Activated CD4-positive, alpha-beta T cell treated with anti-CD3 and anti-CD28 coated beads for 4 hours (primary cell): ENCODE measurements at places on chromosomes 5 and 9.

DNA sequence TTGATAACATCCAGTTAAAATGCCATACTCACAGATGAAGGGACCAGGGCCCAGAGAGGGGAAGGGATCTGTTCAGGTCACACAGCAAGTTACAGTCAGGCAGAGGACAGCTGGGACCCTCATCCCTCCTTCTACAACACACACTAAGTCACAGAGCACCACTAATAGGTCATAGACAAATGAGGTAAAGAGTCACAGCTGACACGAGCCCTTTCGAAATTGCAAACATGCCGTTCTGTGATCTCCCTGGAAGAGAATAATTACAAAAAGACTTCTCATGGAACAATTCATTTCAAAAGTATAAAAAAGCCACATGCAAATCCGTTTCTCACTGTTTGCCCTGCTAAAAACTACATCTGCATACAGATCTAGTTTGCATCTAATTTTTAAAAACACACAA lies 15.5 kb downstream of the IGFBPL1 start:
- no peak for DNase-seq

DNA sequence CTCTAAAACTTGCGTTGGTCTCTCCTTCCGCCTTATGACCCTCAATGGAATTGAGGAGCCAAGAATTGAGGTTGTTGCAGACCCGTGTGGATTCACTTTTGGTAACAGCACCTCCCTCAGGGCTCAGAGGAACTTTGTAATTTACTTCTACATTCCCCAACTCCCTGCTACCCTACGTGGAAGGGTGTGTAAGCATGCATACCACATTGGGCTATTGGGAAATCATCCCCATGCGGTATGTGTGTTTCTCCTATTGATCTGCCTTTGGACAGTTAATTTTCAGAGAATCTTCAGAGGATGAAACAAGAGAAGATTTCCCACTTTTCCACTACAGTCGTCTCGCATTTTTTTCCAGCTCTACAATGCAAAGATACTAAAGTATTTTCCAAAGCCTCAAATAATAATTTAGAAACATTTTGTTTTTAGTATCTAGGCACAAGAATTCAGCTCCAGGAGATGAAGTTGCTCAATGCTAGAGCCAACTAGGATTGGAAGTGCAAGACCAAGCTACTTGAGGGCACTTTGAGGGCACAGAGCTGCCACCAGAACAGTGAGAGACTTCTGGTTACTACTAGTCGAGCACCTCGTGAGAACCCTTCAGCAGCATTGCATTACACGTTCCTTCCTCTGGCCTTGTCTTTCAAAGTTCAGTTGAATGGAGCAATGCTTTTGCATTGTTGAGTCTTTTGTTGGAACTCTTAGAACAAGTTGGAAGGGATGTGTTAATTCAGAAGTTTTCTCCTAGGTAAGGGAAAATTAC lies 3.4 kb downstream of the C1QTNF3 start:
- no peak for DNase-seq

GRCh38 chr5:143717400-143717799 lies 94.6 kb upstream of the HMHB1 start:
- no peak for DNase-seq

DNA sequence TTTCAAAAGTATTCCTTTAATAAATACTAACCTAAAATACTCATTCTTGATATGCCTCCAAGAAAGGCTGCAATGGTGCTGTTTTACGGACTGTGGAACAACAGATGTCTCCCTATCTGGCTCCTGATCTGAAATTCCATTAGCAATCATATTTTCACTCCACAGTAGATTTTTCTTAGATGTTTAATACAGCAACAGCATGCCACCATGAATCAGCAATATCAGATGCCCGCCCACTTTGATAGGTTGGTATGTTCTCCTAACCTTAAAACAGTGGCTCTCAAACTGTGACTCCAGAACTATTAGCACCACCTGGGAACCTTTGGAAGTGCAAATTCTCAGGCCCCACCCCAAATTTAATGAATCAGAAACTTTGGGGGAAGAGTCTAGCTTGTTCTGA lies 110.2 kb downstream of the MLLT3 start:
- DNase-seq, result no peak

DNA sequence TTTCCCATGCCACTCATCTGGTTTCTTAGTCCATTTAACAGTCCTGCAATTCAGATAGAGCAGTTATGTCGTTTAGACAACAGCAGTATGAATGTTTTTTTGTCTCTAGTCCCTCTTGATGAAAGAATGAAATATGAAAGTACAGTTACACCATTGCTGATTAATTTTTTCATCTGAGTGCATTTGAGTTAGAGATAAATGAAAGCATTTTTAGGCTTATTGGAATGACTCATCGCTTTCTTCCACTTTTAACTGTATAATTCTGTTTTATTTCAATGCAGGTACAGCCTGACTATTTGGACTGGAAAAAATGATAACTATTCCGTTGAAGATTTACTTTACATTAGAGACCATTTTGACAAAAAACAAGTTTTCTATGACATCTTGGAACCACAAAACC lies 28.7 kb downstream of the ANKRD34B start:
- no peak for DNase-seq

DNA sequence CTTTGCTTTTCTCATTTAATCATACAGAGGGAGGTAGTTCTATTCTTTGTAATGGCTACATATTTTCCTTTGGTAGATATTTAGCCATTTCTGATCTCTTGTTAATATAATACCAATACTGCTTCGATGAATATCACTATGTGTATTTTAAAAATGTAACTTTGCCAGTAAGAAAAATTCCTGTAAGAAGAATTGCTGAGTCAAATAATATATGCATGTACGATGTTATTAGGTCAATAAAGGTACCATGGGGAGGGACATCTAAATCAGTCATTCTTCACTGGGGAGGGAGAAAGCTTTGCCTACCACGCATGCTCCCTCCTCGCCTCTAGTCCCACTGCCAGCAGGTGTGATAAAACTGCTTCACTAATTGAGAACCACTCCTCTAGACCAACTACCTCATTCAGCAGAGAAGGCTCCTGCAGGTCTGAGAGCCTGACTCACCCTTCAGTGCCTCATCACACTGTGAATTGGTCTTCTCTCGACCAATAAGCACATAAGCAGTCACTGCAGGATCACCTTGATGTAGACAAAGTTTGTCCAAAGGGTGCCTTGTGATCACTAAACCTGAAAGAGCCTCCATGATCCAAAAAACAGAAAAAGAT lies 56.1 kb upstream of the TBCA start:
- no peak for DNase-seq

DNA sequence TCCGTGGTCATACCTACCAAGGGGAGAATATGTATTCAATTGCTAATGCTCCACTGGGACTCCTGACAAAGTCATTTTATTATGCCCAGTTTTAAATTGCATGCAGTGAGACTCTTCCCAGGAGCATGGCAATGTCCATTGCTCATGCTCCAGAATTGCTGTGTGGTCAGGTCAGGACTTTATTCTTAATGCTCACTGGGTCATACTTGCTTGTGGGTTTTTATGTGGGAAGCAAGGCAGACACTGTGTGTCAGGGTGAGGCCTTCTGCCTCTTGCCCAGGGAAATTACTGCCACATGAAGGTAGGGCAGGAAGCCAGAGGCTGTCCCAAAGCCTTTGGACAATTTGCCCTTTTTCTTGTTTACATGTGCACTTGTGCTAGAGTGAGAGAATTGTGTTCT lies 164.6 kb upstream of the MEF2C start:
- no peak for DNase-seq

GRCh38 chr9:114968671-114969070 lies 38.3 kb upstream of the TNFSF8 start:
- peak; percentile 12 for DNase-seq

GRCh38 chr9:115369322-115369957 lies 251.5 kb upstream of the TNC start:
- no peak for DNase-seq

GRCh38 chr9:37931592-37931991 lies 27.7 kb upstream of the SLC25A51 start:
- DNase-seq, result no peak

DNA sequence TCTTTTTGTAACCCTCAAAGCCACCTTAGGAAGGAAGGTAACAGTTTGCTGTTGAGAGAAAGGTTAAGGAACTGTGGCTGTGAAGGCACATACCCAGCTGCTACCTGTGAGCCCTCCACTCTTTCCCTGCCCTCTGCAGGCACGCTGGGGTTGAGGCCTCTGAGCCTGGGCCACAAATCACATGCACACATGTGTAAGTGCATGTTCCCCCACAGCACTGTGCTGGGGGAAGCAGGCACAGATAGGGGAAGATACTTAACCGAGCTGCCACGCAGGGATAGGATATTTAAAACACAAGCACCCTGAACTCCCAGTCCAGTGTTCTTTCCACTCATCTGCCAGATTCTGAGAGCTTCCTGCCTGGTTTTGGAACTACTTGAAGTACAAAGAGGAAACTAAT lies 18.1 kb downstream of the LARP1 start:
- no peak for DNase-seq

- DNase-seq, result no peak
Observed at GRCh38 chr9:135355521-135356011, 124.0 kb upstream of the PPP1R26 start.

GRCh38 chr5:134874831-134875655 lies 872 bp downstream of the TXNDC15 start:
- peak; percentile 20 for DNase-seq

DNA sequence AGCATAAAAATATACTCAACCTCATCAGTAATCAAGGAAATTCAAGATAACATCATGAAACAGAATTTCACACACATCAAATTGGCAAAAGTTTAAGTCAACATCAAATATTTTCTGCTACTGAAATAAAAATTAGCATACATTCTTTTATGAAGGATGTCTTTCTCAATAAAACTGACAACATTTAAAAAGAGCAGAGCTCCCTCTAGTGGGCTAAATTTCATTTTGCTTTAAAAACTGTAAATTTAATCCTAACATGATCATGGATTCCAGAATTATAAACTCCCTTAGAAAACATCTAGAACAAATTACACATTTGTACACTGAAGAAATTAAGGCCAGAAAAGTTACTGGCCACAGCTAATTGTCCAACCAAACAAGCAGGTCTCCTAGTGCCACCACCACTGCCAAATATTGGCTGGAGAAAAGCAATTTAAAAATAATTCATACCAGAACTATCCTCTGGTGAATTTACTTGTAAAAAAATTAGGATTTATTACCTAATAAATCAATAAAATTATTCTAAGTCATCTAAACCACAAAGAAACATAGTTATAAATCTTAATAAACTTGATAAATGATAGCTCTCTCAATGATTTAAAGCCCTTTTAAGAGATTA lies 31.2 kb downstream of the DEPDC1B start:
- no peak for DNase-seq

- no peak for DNase-seq
Observed at GRCh38 chr5:42235837-42236236, 187.4 kb upstream of the GHR start.

DNA sequence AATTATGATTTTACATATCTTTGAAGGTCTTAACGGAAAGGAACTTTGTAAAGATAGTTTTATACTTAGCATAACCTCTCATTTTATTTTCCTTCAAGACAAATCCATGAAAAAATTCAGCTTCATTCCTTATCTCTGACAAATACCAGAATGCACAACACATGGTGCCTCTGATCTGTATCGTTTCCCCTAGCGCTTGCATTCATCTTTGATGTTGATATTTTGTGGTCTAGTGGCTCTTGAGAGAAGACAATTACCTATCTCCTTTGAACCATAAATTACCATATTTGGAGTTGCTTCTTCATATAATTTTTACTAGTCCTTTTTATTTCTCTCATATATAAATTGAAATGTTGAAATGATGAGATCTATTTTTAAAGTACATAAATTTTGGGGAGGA lies 551.3 kb downstream of the PDE4D start:
- no peak for DNase-seq

DNA sequence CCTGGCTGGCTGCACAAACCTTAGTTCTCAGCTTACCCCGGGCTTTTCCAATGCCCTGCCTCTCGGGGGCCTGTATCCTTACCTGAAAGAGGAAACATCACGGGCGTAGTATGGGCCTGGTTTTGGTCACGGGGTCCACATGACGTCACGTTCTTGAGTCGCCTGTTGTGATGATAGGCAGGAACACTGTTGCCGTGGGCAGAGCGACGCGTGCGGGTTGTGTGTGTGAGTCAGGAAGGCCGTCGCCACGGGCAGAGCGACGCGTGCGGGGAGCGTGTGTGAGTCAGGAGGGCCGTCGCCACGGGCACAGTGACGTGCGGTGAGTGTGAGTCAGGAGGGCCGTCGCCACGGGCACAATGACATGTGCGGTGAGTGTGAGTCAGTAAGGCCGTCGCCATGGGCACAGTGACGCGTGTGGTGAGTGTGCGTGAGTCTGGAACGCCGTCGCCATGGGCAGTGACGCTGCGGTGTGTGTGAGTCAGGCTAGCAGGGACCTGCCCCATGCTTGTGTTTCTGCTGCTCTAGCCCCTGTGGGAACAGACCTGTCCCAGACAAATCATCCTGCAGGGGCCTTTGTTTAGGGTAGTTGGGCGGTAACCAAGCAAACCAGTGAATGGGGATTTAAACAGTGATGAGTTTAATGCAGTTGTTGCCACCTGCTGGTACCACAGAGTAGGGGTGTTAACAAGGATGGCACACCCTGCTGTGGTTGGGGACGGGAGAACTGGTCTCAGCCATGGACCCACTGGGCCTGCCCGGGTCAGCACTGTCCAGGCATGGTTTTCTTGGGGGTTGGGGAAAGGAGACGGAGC lies 19.8 kb downstream of the TRIP13 start:
- peak; percentile 75 for DNase-seq

DNA sequence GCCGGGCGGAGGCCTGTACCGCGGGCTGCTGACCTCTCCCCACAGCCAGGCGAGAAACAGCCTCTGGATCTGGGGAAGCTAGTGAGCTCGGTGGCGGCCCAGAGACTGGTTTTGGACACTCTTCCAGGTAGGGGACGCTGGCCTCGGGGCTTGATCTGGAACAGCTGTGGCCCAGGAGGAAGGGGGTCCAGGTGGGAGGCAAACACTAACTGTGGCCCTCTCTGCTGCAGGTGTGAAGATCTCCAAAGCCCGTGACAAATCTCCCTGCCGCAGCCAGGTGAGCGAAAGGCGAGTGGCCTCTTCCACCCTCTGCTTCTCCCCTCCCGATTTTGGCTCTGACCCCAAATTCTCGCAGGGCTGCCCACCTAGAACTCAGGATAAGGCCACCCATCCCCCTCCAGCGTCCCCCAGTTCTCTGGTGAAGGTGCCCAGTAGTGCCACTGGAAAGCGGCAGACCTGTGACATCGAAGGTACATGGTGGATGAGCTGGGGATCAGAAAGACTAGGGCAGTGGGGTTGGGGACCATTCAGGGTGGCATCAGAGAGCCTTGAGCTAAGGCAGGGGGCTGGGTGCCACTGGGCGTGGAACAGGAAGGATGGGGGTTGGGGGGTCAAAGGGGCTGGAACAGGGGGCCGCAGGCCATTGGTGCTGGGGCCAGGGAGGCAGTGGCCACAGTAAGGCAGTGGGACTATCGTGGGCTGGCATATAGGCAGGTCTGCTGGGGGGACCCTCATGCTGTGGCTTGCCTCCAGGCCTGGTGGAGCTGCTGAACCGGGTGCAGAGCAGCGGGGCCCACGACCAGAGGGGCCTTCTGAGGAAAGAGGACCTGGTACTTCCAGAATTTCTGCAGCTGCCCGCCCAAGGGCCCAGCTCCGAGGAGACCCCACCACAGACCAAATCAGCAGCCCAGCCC lies 12.9 kb upstream of the SLC34A1 start:
- no peak for DNase-seq

- DNase-seq, result no peak
Observed at GRCh38 chr5:119220576-119221197, 135.1 kb upstream of the TNFAIP8 start.
